ENCODE measurements at places on chromosomes 3 and 15. TPM values are rescaled to one million over a fixed set of nuclear protein-coding genes. Genes with fewer than 3 reads are reported as not detected.

GRCh38 chr3:38689346-38689745 is 39.9 kb upstream of the SCN5A start:
- H3K4me1 ChIP-seq, result no peaks in the 10 kb centered on the region
- no peaks in the 10 kb centered on the region for H3K27me3 ChIP-seq
- no peak overlapping the region for H3K4me3 ChIP-seq

GRCh38 chr15:64286473-64286872 is 69.5 kb downstream of the CSNK1G1 start:
- H3K36me3 ChIP-seq, result no peaks in the 10 kb centered on the region
- H3K27ac ChIP-seq, result no peak overlapping the region
- H3K4me1 ChIP-seq, result no peaks in the 10 kb centered on the region
- DNase-seq, result no peak
- H3K27me3 ChIP-seq, result no peaks in the 10 kb centered on the region

- no peak overlapping the region for H3K27ac ChIP-seq
- H3K36me3 ChIP-seq, result peaks cover 10% of the 10 kb centered on the region
- peaks cover 13% of the 10 kb centered on the region for H3K4me1 ChIP-seq
- no peak for DNase-seq
Observed at GRCh38 chr15:77342807-77343206, 77.1 kb downstream of the PEAK1 start.

- H3K27me3 ChIP-seq, result no peaks in the 10 kb centered on the region
- H3K36me3 ChIP-seq, result no peaks in the 10 kb centered on the region
- no peak for DNase-seq
- H3K27ac ChIP-seq, result no peak overlapping the region
- no peaks in the 10 kb centered on the region for H3K4me1 ChIP-seq
Observed at GRCh38 chr3:11661827-11662226, 18.1 kb upstream of the VGLL4 start.

GRCh38 chr3:66655671-66656070 is 154.8 kb upstream of the LRIG1 start:
- H3K36me3 ChIP-seq, result no peaks in the 10 kb centered on the region
- no peak overlapping the region for H3K27ac ChIP-seq
- H3K4me1 ChIP-seq, result no peaks in the 10 kb centered on the region
- H3K4me3 ChIP-seq, result no peak overlapping the region
- H3K27me3 ChIP-seq, result no peaks in the 10 kb centered on the region

- no peaks in the 10 kb centered on the region for H3K27me3 ChIP-seq
- H3K4me1 ChIP-seq, result peaks cover 8% of the 10 kb centered on the region
- H3K36me3 ChIP-seq, result peaks cover 34% of the 10 kb centered on the region
Observed at GRCh38 chr15:58605931-58606530, 143.5 kb downstream of the ADAM10 start.

DNA sequence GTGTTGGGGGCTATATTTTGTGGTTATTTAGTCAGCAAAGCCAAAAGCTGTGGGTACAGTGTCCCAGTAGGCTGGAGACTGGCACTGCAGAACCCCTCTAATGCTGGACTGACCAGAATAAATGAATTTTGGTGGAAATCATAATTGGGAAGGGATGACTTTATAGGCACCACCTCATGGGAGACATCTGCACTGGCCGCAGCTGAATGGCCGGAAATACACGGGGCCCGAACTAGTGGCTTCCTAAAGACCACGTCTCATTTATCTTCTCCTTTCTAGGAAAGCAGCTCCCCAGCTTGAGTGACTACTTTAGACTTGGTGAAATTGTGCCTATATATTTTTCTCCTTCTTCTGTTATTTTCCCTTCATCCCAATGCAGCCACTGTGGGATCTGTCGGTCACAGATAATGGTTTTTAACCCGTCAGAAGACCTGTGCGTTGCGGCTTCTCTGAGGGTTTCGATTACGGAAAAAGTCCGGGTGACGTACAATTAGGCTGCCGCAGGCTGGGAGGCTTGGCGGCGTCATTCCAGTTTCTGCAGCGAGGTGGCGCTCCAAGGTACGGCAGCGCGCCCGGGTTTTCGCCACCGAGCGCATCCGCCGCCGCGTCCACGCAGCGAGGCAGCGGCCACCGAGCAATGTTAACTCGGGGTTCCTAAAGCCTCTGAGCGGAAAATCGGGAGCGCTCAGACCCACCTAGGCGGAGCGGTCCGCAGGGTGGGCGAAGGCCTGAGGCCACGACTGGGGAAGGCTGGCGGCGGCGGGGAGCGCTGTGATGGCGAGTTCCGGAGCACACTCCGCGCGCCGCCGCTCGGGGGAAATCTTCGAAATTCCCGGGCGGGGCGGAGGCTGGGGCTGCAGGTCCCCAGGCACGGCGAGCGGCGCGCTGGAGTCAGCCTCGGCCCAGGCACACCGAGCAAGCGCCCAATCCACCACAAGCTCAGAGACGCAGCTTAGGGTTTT is 26.3 kb downstream of the NR2F2 start:
- peak overlapping the region; percentile 65 for H3K4me3 ChIP-seq
- peaks cover 100% of the 10 kb centered on the region for H3K27me3 ChIP-seq
- H3K36me3 ChIP-seq, result no peaks in the 10 kb centered on the region

- H3K27me3 ChIP-seq, result no peaks in the 10 kb centered on the region
- no peaks in the 10 kb centered on the region for H3K36me3 ChIP-seq
- DNase-seq, result no peak
- peak overlapping the region; percentile 33 for H3K27ac ChIP-seq
- no peaks in the 10 kb centered on the region for H3K4me1 ChIP-seq
Observed at GRCh38 chr3:64816355-64816754, 128.6 kb upstream of the ADAMTS9 start.

GRCh38 chr3:127157171-127157828 is 35.6 kb upstream of the PRR23E start:
- no peak overlapping the region for H3K4me3 ChIP-seq
- H3K36me3 ChIP-seq, result no peaks in the 10 kb centered on the region
- no peaks in the 10 kb centered on the region for H3K27me3 ChIP-seq
- DNase-seq, result no peak

DNA sequence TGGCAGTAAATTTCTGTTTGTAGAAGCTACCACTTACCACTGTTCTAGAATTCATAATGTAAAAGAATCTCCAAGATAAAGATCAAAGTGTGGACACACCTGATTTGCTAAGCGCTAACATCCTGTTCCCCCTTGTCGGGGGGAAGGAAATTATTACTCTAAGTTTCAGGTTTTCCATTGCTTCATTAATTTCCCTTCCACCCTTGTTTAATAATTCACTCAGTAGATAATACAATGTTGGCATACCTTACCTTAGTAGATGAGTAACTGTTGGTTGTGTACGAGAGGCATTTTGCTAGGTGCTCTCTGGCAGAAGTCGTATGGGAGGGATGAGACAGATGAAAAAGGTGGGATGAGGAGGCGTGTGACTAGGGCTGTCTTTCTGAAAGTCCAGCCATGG is 641.2 kb upstream of the ARRDC4 start:
- H3K36me3 ChIP-seq, result no peaks in the 10 kb centered on the region
- H3K27me3 ChIP-seq, result no peaks in the 10 kb centered on the region
- H3K27ac ChIP-seq, result no peak overlapping the region
- H3K4me1 ChIP-seq, result no peaks in the 10 kb centered on the region
- no peak overlapping the region for H3K4me3 ChIP-seq

GRCh38 chr3:147613725-147614124 is 204.6 kb downstream of the ZIC1 start:
- no peaks in the 10 kb centered on the region for H3K36me3 ChIP-seq
- H3K27ac ChIP-seq, result no peak overlapping the region
- DNase-seq, result no peak
- no peak overlapping the region for H3K4me3 ChIP-seq

DNA sequence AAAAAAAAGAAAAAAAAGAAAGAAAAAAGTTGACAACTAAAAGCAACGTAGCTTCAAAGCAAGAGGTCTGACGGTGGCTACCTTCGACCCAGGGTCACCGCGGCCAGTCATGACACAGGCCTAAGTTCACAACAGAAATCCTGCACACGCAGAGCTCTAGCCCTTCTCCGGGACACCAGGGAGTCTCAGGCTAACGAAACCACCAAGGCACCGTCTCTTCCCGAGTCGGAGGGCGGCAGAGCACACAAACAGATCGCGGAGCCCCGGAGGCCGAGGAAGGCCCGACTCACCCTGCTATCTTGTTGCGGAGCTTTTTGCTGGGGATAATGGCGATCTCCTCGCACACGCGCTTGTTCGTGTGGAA is 584 bp downstream of the RPS17 start:
- peaks cover 50% of the 10 kb centered on the region for H3K4me1 ChIP-seq
- DNase-seq, result no peak
- H3K36me3 ChIP-seq, result peaks cover 36% of the 10 kb centered on the region
- peak overlapping the region; percentile 89 for H3K27ac ChIP-seq
- no peaks in the 10 kb centered on the region for H3K27me3 ChIP-seq

- H3K4me3 ChIP-seq, result no peak overlapping the region
- peaks cover 40% of the 10 kb centered on the region for H3K4me1 ChIP-seq
- peaks cover 23% of the 10 kb centered on the region for H3K36me3 ChIP-seq
- no peak for DNase-seq
- no peak overlapping the region for H3K27ac ChIP-seq
Observed at GRCh38 chr15:67196672-67197363, 57.6 kb downstream of the AAGAB start.

- no peak for DNase-seq
- H3K36me3 ChIP-seq, result no peaks in the 10 kb centered on the region
- no peak overlapping the region for H3K27ac ChIP-seq
- no peak overlapping the region for H3K4me3 ChIP-seq
- no peaks in the 10 kb centered on the region for H3K4me1 ChIP-seq
Observed at GRCh38 chr15:97517737-97518136, 442.8 kb upstream of the ARRDC4 start.

DNA sequence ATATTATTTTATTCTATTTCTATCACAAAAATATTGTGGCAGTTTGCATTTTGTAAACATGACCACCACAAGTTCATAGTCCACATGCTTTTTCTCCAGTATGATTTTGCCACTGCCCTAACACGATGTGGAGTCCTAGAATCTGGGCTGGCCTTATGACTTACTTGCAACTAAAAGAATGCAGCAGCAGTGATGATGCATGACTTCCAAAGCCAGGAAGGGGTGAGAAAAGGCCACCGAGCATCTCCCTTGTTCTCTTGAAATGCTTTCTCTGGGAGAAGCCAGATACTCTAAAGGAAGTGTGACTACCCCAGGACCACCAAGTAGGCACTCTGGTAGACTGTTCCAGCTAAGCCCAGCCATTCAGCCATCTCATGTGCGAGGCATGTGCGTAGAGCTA is 191.6 kb upstream of the MRPL3 start:
- DNase-seq, result no peak
- no peak overlapping the region for H3K27ac ChIP-seq
- no peak overlapping the region for H3K4me3 ChIP-seq

DNA sequence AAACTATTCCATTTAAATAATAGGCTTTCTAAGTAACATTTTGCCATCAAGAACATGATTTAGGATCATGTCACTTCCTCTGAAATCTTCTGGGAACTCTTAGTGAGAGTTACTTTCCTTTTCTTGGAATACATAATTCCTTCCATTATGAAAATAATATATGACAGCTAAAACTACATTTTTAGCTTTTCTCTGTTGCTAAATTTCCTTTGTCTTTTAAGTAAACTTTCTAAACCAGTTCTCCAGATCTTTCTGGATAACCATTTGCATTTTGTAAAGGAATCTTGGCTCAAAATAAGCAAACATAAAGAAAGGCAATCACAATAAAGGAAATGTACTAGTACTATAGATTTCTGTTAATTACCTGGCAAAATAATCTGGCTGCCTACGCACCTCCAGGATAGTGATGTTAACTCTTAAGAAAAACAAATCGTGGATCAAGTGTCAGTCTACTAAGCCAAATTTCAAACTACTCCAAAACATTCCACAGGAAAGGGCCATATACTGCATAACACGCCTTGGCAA is 165.7 kb downstream of the ZNF385D start:
- H3K36me3 ChIP-seq, result no peaks in the 10 kb centered on the region
- H3K4me3 ChIP-seq, result no peak overlapping the region
- H3K4me1 ChIP-seq, result no peaks in the 10 kb centered on the region

GRCh38 chr3:147008886-147009285 is 397.5 kb downstream of the ZIC4 start:
- H3K4me1 ChIP-seq, result no peaks in the 10 kb centered on the region
- no peak for DNase-seq
- no peaks in the 10 kb centered on the region for H3K27me3 ChIP-seq
- no peak overlapping the region for H3K4me3 ChIP-seq
- no peak overlapping the region for H3K27ac ChIP-seq

DNA sequence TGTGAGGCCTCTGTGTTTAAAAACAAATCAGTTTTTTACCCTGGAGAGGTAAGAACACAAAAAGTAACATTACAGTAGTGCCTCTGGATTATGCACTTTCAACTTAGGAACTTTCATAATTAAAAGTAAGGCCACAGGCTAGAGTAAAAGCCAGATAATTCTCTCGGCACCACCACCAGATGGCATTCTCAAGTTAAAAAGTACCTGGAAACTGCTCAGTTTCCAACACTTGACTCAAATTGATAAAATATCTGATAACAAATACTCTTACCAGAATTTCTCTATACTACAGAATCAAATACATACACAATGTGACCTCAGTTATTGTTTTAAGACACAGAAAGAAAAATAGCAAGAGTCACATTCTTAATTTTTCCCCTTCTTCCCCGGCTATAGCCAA is 19.9 kb downstream of the SPICE1 start:
- no peak for DNase-seq
- peaks cover 10% of the 10 kb centered on the region for H3K36me3 ChIP-seq
- no peaks in the 10 kb centered on the region for H3K4me1 ChIP-seq
- no peak overlapping the region for H3K27ac ChIP-seq

GRCh38 chr3:129228891-129229585 is 20.4 kb upstream of the COPG1 start:
- peaks cover 12% of the 10 kb centered on the region for H3K27me3 ChIP-seq
- peak overlapping the region; percentile 82 for H3K27ac ChIP-seq
- peaks cover 12% of the 10 kb centered on the region for H3K4me1 ChIP-seq

GRCh38 chr3:104279617-104280016 is 1087.1 kb upstream of the ALCAM start:
- H3K27ac ChIP-seq, result no peak overlapping the region
- peak overlapping the region; percentile 24 for H3K4me3 ChIP-seq
- no peaks in the 10 kb centered on the region for H3K36me3 ChIP-seq

ARHGEF26 gene
- 0.64 TPM for total RNA-seq

FGD5 gene
- total RNA-seq, result 63.4 TPM

GDPGP1 gene
- total RNA-seq, result 13.4 TPM

ALDH1A3 gene
- total RNA-seq, result 0.94 TPM

GABRB3 gene
- total RNA-seq, result 2.3 TPM
